ENCODE measurements at places on chromosomes 1 and 21.

GRCh38 chr1:85137660-85138059 lies 63.2 kb downstream of the SYDE2 start:
- DNase-seq = peak; percentile 81

DNA sequence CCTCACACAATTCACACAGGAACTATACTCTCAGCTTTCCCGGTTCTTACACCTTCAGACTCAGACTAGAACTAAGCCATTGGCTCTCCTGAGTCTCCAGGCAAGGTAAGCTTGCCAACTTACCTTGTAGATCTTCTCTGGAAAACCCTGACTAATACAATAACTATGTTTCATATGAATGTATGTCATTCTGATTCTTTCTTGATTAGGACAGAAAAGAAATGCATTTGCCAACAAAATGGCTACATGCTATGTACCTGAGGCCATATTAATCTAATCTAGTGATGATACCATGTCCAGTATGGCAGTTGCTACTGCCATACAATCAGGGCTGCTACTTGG lies 9.8 kb upstream of the ZSWIM5 start:
- no peak for DNase-seq

- DNase-seq = no peak
Measured at GRCh38 chr21:35201288-35201687, 152.2 kb upstream of the RUNX1 start.

DNA sequence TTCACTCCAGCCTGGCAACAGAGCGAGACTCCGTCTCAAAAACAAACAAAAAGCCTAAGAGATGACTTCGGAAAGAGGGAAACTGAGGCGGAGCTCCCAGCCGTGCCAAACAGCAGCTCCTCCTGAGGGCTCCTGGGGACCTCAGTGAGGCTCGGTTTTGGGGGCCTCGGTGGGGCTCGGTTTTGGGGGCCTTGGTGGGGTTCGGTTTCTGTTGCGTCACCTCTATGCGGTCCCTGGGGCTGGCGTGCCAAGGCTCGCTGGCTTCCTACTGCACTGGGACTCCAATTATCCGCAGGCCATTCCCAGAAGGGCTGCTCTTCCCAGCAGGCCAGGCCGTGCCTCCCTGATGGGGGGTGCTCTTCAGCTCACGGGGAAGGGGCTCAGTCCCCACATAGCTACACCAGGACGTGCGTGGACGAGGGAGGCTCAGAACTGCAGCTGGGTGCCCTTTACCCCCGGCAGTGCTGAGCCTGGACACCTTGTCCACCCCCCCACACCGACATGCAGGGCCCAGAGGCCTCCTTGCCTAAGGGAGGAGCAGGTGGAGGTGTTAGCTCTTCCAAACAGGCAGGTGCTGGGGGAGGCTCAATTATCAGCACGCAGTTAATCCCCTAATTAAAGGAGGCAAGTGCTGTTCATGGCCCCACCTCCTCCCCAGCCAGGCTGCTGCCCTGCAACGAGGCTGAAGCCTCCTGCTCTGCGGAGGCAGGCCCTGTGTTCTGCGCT lies 5.1 kb upstream of the C1orf159 start:
- no peak for DNase-seq

DNA sequence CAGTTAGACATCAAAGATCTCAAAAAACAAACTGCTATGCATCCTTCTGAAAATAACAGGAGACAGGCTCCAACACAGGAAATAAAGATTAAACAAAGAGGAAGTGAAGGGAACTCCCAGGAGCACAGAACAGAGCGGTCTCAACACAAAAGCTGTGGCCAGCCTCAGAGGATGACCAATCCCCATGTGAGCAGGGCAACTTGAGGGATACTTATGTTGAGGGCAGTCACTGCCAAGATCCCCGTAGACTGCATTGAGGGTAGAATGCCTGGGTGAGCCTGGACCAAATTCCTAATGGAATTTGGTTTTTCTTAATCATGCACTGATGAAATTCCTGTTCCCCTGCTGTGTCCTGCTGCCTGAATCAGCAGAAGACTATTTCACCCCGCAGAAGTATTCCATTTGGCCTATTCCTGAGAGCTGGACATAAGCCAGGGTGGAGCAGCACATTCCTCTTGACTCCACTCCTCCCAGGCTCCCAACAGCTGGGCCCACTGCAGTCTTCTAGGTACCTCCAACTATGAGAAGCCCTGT lies 49.0 kb downstream of the JAK1 start:
- peak; percentile 52 for DNase-seq

- no peak for DNase-seq
Measured at GRCh38 chr1:219365451-219365850, 191.8 kb downstream of the LYPLAL1 start.

DNA sequence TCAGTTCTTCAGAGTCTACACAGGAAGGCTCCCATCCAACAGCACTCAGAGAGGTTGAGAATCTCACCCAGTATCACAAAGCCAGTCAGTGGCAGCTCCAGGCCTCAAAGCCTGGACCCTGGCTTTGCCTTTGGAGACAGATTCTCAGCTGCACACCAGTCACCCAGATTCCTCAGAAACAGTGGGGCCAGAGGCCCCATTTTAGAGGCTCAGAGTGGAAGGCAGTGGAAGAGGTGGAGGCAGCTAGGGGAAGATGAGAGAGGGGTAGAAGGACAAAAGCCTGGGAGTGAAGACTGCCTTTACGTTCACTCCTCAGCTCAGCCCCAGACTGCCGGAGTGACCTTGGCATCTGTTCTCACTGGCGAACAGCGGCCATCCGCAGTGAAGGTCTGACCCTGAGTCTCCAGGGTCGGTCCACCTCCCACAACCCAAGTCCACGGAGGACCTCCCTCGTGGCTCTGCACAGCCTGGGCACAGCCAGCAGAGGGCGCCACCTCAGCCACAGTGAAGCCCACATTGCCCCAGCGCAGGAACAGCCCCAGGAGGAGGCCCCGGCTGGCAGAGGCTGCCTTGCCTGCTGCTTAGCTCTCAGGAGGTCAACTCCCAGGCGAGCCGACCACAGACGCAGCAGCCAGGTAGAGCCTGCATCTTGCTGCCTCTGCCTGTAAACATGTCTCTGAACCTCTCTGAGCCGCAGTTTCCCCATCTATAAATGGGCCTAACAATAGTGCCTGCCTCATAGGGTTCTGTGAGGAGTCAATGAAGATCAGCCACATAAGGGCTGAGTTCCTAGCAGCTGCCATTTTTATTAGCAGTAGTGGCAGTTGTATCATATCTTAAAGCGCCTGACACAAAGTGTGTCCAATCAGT lies 5.9 kb upstream of the FNDC5 start:
- peak; percentile 59 for DNase-seq
